Foreskin melanocyte (primary cell): ENCODE measurements at places on chromosomes 1 and 21.

GRCh38 chr1:205505076-205505729 is 734 bp downstream of the CDK18 start:
- DNase-seq, result no peak

DNA sequence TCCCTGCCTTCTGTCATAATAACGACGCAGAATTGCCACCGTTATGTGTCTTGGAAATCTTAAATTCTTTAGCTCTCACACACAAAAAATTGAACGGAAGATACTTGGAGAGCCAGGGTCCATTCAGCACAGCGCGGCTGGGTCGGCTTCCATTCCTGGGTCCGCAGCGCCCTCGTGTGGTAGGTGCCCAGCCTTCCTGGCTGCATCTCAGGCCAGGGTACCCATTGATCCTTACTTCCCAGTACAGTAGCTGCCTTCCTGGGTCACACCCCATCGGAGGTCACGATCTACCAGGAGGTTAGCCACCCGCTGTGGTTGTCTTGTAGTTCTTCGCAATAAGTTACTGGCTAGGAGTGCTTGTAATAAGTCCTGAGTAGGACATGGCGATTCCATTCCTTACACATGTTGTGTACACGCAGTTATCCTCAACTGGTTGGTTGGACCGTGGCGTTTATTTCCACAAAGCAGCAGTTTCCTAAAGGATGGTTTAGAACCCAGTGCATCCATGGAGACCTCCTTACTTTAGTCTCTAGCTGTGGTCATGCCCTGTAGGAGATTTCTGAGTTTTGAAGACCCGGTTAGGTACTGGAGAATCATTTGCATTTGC is 9.9 kb upstream of the MTARC1 start:
- peak; percentile 39 for DNase-seq

GRCh38 chr1:67749844-67750690 is 65.1 kb downstream of the GADD45A start:
- DNase-seq, result peak; percentile 94

DNA sequence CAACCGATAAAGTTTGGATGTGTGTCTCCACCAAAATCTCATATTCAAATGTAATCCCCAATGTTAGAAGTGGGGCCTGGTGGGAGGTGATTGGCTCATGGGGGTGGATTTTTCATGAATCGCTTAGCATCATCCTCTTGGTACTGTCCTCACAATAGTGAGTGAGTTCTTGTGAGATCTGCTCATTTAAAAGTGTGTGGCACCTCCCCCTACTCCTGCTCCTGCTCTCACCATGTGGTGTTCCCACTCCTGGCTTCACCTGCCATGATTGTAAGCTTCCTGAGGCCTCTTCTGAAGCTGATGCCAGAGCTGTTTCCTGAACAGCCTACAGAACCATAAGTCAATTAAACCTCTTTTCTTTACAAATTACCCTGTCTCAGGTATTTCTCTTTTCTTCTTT is 28.2 kb upstream of the PRDX6 start:
- DNase-seq, result no peak

- DNase-seq, result no peak
These were observed 62.0 kb upstream of the NEK2 start for GRCh38 chr1:211737115-211738035.

DNA sequence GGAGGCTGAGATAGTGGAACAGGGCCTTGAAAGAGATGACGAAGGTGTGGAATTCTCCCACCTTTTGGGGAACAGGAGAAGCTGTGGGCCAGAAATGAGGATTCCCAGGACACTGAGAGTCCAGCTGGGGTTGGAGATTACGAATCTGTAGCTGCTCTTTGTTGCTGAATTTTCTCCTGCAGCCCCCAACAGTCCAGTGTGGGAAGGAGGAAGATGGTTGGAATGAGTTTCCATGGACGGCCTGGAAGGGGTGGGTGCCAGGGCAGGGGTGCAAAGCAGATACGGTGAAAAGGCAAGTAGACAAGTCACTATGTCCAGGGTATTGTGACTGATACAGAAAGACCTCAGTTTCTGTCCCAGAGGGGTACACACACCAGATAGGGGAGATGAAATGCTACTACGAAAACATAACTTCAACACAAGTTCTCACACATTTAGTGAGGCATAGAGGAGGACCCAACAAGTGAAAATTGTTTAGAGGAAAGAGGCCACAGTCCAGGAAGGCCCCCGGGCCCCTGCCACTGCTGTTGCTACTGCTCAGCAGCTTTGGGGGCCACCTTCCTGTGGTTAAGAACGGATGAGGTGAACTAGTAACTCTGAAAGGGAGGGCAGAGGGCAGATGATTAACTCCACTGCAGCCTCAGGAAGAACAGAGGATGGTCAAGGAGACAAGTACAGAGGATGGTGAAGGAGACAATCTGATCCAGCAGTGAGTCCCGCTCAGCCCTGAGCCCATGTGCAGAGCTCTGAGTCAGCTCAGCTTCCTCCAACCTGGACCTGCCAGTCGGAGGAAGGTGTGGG is 7.3 kb downstream of the CD244 start:
- DNase-seq, result no peak

- DNase-seq, result no peak
These were observed 2.3 kb downstream of the CD53 start for GRCh38 chr1:110875216-110875731.

- DNase-seq, result peak; percentile 67
These were observed 191.5 kb downstream of the SIPA1L2 start for GRCh38 chr1:232438476-232438875.

DNA sequence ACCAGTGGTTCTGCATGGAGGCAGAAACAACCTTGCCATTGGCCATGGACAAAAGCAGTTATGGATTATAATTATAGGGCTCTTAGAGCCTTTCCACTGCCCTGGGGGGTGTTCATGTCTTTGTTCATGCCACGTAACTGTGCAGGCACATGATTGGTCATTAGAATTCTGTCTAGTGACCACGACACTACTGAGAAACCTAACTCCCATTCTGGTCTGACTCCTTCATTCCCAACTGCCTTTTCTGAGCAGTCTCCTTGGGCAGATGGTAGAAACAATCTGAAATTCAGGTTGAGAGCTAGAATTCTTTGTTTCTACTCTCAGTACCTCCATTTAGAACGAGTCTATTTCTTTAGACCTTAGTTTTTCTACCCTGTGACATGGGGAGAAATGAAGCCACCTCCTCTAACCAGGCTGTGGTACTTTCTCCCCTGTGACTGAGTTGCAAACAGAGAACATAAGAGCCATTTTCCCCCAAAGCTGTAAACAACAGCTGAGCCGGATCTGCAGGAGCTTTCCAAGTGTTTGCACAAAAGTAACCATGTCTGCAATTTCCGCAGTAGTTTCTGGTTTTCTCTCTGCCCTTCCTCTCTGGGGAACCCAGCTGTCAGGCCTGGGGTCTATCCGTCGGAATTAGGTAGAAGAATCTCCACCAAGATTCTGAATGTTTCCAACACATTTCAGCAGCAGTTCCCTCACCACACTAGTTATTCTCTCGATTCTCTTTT is 37.7 kb upstream of the IPO9 start:
- no peak for DNase-seq

DNA sequence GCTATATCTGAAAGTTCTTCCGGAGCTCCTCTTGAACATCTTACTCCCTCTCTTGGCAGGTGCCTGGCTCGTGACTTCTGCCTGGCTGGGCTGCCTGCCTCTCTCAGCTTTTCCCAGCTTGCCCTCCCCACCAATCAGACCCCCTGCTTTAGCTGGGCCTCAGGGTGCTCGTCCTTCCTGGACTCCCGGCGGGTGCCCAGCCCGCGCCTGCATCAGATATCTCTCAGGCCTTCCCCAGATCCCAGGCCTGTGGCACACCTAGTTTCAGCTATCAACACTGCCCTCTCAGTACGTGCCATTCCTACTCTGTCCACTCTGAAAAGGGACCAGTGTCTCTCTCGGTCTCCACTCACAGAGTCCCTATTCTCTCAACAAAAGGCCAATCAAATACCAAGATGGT is 96.5 kb upstream of the CLDN14 start:
- DNase-seq, result peak; percentile 7

DNA sequence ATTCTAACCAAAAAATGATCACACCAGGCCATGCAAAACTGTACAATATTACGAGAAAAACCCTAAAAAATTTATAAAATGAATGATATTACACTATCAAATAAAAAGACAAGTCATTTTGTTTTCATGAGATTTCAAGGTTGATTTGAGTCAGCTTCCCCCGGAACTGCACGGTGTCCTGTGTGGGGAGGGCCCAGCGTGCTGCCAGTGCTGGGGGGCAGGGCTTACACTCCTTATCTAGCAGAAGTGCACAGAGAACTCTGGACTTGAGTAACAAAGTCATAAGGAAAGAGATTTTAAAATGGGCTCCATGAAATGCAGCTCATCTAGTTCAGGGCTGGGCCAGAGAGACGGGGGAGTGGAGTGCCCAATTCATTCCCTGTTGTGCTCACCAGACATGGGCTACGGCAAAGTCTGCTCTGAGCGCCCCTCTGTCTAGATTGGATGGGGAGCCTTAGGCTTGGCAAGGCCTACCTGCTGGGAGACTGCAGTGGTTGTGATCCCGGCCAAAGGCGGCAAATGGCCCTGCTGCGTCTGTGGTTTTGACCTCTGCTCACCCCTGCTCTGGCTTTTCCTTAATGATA is 50.1 kb downstream of the COQ8A start:
- no peak for DNase-seq

DNA sequence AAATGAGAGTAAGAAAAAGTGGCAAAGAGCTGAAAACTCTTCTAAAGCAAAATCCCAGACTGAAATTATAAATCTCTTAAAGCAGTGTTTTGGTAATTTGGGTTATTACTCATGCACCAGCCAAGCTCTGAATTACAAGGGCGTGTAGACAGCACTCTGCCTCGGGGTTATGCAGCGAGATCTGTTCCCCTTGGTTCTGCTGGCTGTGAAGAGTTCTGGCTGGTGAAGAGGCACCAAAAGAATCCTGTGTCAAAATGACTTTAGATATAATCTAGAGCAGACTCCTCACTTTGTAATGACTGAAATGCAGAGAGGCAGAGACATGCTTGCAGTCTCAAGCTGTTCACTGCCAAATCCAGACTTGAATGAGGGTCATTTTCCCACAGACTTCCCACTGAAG is 461.8 kb upstream of the CXADR start:
- DNase-seq, result peak; percentile 47

DNA sequence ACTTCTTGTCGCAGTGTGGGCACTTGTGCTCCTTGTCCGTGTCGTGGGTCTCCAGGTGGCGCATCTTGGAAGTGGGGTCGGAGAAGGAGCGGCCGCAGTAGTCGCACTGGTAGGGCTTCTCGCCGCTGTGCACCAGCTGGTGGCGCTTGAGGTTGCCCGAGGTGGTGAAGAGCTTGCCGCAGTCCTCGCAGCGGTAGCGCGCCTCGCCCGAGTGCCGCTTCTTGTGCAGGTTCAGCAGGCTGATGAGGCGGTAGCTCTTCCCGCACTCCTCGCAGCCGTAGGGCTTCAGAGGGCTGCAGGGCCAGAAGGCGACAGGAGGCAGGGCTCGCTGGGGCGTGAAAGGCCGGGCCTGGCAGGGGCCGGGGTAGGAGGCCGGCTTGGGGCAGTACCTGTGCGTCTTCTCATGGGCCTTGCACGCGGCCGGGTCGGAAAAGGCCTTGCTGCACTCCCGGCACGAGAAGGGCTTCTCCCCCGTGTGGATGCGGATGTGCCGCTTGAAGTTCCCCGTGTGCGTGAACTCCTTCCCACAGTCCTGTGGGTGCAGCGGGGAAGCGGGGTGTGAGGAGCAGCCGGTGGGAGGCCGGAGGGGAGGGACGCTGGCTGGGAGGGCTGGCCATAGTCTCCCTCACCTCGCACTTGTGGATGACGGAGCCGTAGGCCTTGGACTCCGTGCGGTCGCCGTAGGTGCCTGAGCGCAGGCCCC is 31.4 kb downstream of the ZBTB17 start:
- DNase-seq, result no peak

- no peak for DNase-seq
These were observed 339.5 kb downstream of the KCNH1 start for GRCh38 chr1:210794445-210794844.
